ENCODE measurements at places on chromosomes 11 and 22.
A peak's percentile ranks its signal among the peaks of the same experiment; 100 is the strongest.

DNA sequence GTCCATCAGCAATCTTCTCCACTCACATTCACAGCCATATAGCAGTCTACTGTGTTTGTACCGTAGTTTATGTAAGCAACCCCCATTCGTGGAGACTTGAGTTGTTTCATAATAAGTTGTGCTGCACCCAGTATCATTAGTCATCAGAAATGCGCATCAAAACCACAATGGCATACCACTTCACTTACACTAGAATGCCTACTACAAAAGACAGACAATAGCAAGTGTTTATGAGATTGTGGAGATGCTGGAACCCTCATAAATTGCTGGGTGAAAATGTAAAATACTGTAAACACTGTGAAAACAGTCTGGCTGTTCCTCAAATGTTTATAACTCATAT lies 133.3 kb downstream of the ATXN10 start:
- no peaks in the 10 kb centered on the region for H3K4me1 ChIP-seq
- H3K27me3 ChIP-seq, result no peaks in the 10 kb centered on the region
- no peak overlapping the region for H3K4me3 ChIP-seq
- DNase-seq, result no peak

DNA sequence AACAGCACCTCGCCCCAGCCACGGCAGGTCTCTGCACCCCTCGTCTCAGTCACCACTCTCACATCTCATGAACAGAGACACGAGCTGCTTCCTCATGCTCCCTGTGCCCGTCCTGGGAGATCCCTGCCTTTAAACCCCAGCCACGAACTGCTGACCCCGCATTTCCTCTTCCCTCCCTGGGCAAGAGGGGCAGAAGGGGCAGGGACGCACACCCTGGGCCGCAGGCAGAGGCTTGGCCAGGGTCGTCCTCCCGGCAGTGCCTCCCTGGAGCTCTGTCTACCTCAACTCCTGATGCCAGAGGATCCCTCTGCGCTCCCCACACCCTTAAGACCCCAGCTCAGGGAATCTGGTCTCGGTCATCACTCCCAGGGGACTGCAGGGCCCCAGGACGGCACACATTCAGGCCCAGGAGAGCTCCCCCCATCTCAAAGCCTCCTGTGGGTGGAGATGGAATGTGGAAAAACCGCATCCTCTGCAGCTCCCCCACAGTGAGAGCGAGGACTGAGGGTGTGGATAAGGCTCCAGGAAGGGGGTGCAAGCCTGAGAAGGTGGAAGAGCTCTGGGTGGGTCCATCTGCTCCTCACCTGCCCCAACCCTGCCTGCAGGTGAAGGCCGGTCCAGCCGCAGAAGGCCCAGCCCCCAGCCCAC lies 1.2 kb downstream of the BID start:
- no peak for DNase-seq
- H3K27ac ChIP-seq, result peak overlapping the region; percentile 87
- H3K27me3 ChIP-seq, result no peaks in the 10 kb centered on the region
- H3K4me3 ChIP-seq, result peak overlapping the region; percentile 90
- peaks cover 2% of the 10 kb centered on the region for H3K36me3 ChIP-seq

GRCh38 chr11:77094841-77095365 lies 7.7 kb upstream of the OMP start:
- H3K27me3 ChIP-seq, result no peaks in the 10 kb centered on the region
- peaks cover 4% of the 10 kb centered on the region for H3K36me3 ChIP-seq
- no peak overlapping the region for H3K4me3 ChIP-seq
- H3K4me1 ChIP-seq, result peaks cover 7% of the 10 kb centered on the region

- H3K36me3 ChIP-seq, result no peaks in the 10 kb centered on the region
- H3K4me1 ChIP-seq, result no peaks in the 10 kb centered on the region
- no peak overlapping the region for H3K27ac ChIP-seq
- H3K27me3 ChIP-seq, result no peaks in the 10 kb centered on the region
- no peak overlapping the region for H3K4me3 ChIP-seq
- no peak for DNase-seq
These were observed 20.7 kb upstream of the CTTN start for GRCh38 chr11:70377645-70378044.

DNA sequence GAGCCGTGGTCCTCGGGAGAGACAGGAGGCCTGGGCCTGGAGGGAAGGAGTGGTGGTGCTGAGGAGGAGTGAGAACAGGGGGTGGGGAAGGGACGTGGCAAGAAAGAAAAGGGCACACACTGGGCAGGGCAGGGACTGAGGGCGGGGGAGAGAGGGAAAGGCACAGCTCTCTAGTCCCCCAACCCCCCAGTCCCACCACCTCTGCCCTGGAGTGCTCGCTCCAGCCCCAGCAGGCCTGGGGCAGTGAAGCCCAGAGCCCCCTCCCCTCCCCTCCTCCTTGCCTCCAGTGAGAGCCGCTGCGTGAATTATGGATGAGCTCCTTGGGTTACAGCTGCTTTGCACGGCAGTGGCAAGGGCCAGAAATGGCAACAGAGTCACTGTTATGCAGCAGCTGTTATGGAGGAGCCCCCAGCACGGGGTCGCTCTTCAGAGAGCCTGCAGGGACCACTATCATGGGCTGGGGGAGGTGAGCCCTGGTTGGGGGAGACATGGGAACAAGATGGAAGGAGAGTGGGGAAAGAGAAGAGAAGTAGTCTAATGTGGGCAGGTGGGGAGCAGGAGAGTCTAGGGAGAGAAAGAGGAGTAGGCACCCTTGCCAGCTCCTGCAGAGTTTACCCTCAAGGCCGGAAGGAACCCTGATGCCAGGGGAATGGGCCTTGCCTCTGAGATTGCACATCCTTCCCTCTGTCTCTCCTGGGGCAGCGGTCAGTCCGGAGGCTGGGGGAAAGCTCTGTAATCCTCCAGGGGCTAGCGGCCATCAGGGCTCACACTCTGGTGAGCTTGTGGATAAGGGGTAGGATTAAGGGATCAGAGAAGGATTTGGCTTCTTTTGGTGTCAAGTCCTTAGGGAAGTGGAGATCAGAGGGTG lies 3.6 kb downstream of the RTN4RL2 start:
- no peak for DNase-seq

- H3K27me3 ChIP-seq, result peaks cover 10% of the 10 kb centered on the region
- H3K27ac ChIP-seq, result no peak overlapping the region
- no peaks in the 10 kb centered on the region for H3K4me1 ChIP-seq
- no peaks in the 10 kb centered on the region for H3K36me3 ChIP-seq
- no peak for DNase-seq
- no peak overlapping the region for H3K4me3 ChIP-seq
These were observed 223.3 kb upstream of the ISX start for GRCh38 chr22:34842630-34843029.

- H3K27ac ChIP-seq, result peak overlapping the region; percentile 97
- peaks cover 40% of the 10 kb centered on the region for H3K4me1 ChIP-seq
- no peak for DNase-seq
- no peaks in the 10 kb centered on the region for H3K36me3 ChIP-seq
These were observed 2.8 kb downstream of the LRRC51 start for GRCh38 chr11:72083414-72083813.

- H3K27ac ChIP-seq, result no peak overlapping the region
- H3K4me3 ChIP-seq, result no peak overlapping the region
- peaks cover 2% of the 10 kb centered on the region for H3K4me1 ChIP-seq
- no peak for DNase-seq
- no peaks in the 10 kb centered on the region for H3K36me3 ChIP-seq
These were observed 5.8 kb downstream of the TCN2 start for GRCh38 chr22:30612789-30613188.

DNA sequence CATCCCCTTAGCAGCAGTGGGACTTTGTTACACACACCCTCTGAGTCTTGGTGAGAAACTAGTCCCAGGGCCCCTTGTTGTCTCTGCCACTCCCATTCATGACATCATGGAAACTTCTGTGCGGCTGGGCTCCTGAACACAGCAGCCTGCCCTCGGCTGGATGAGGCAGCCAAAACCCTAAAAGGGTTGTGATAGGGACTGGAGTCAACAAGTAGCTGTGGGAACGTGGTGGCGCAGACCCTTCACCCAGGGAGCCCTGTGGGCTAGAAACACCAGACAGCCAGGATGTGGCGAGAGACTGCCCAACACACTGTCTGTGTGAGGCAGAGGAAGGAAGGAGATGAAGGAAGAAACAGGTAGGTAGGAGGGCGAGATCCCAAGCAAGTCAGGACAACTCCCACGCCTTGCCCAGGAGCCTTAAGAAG lies 3.9 kb downstream of the CD3D start:
- peak overlapping the region; percentile 98 for H3K27ac ChIP-seq
- DNase-seq, result peak; percentile 71
- peaks cover 36% of the 10 kb centered on the region for H3K36me3 ChIP-seq
- H3K4me1 ChIP-seq, result peaks cover 57% of the 10 kb centered on the region
- H3K27me3 ChIP-seq, result no peaks in the 10 kb centered on the region
